ENCODE measurements at places on chromosomes 5 and 9.

GRCh38 chr9:126615245-126615790 is 1.6 kb downstream of the LMX1B start:
- DNase-seq = no peak

GRCh38 chr5:9852671-9853070 is 222.5 kb upstream of the TAS2R1 start:
- no peak for DNase-seq

DNA sequence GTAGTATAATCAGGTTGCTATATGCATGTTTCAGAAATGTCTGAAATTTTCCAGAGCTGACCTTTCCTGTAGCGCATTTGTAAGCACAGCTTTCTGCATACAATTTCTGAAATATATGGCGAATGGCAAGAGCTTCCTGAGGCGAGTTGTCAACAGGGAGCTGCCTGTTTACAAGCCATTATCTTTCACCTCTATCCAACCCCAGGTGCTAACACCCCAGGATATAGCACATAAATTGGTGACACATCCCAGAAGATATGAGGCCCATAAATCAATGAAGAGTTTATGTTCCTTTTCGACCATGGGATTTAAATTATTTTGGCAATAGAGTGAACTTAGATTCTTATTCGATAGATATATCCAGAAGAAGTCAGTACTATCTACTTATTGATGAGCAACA is 379.8 kb downstream of the KDM4C start:
- no peak for DNase-seq

- no peak for DNase-seq
These were observed 1.2 kb upstream of the VPS13A start for GRCh38 chr9:77176106-77176505.

GRCh38 chr9:15377625-15378540 is 44.8 kb upstream of the SNAPC3 start:
- DNase-seq = no peak

DNA sequence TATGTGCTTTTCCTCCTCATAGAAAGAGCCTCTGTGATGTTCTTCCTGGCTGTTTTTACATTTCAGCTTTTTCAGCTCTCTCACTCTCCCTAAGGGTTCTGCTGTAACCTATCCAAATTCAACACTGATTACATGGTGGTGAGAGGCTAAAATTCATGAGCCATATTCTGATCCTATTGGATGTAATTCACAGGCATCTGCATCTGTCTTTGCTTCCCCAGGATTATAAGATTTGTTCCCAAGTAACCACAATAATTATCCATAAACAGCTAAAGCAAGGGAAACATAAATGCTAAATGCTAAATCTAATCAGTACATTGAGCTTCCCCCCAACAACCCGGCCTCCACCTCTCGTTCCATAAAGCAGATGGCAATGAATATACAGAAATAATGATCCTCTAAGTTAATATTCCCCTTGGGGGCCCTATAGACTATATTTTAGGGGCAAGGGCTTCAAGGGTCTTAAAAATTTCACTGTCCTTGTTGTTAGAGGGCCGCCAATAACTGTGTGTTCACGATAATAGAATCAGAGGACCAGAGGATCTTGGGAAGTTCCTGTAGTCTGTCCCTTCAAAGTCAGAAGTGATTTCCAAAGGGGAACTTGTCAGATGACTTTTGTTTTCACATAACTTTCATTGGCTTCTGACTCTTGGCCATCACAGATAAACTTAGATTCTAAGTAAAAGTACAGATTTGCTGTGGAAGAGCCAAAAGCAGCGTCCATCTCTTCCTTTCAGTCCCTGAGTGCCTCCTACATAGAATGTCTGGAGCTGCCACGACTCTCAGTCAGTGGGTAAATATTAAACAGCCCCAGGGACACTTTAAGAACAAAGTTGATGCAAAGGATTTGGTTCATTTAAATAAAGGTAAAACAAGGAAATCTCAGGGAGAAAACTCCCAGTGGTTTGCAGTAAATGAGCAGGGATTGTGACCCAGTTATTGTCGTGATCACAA is 125.6 kb downstream of the ALDH1A1 start:
- no peak for DNase-seq

- no peak for DNase-seq
These were observed 30.2 kb upstream of the SMC5 start for GRCh38 chr9:70228611-70229010.

All from SK-N-MC (cell line).